H1 (cell line): ENCODE measurements at places on chromosomes 1 and 21. TPM values are rescaled to one million over a fixed set of nuclear protein-coding genes. Genes with fewer than 3 reads are reported as not detected.

DNA sequence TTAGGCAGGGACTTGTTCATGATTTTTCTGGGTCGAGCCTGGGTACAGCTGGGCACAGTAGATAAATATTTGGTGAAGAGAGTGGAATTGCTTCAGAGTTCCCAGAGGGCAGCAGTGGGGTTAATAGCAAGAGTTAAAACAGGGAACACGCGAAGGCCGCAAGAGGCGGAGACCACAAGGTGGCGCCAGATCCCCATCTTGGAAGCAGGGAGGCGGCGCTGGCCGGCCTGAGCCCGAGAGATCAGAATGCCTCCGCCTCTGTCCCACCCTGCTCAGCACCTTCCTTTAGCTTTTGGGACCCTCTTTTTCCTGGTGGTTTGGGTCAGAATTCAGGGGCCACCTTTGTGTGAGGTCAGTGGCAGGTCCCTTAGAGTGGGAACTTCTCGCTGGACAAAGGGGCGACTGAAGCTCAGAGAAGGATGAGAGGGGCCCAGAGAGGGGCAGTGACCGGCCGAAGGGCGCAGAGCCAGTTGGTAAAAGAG is 6.5 kb upstream of the PADI2 start:
- no peak overlapping the region for H3K27ac ChIP-seq
- H3K4me3 ChIP-seq: no peak overlapping the region
- H3K4me1 ChIP-seq: peaks cover 3% of the 10 kb centered on the region; the same call in 1 of the 2 replicates
- H3K27me3 ChIP-seq: no peaks in the 10 kb centered on the region
- peak; percentile 99 for DNase-seq
- no peaks in the 10 kb centered on the region for H3K36me3 ChIP-seq

SWT1 gene
- total RNA-seq: 6.2 and 8.1 TPM in 2 replicates

TNFSF4 gene
- total RNA-seq: 0.59 and 0.63 TPM in 2 replicates

AQP10 gene
- total RNA-seq: not detected in 2 replicates
